ENCODE measurements at places on chromosomes 7 and 10.

GRCh38 chr7:148865283-148865682 lies 18.8 kb downstream of the EZH2 start:
- DNase-seq: no peak

DNA sequence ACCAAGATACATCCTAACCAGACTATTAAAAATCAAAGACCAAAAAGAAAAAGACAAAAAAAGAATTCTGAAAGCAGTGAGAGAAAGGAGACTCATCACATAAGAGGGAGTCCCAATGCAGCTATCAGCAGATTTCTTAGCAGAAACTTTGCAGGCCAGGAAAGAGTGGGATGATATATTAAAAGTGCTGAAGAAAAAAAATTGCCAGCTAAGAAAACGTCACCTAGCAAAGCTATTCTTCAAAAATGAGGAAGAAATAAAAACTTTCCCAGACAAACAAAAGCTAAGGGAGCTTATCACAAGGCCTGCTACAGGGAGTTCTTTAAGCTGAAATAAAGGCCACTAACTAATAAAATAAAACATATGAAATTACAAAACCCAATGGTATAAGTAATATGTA lies 40.5 kb upstream of the CDK6 start:
- DNase-seq: peak; percentile 10

DNA sequence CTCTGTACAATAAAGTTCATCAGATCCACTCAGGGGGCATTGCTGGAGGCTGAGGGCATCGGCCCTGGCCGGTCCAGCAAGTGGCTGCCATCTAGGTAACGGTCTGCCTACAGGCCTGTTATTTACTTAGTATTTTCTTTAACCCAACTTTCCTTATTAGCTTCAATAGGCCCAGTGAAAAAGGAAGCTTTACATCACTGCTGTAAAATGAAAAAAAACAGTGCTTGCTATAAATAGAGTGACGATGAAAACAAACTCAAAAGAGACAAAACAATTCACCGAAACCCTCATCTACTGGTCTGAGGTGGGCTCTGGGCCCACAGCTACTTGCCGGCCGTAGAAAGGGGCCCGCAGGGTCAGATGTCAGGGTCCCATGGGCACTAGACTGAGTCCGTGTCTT lies 192.5 kb downstream of the ELFN1 start:
- no peak for DNase-seq

GRCh38 chr7:81846398-81846797 lies 76.6 kb upstream of the HGF start:
- peak; percentile 95 for DNase-seq

DNA sequence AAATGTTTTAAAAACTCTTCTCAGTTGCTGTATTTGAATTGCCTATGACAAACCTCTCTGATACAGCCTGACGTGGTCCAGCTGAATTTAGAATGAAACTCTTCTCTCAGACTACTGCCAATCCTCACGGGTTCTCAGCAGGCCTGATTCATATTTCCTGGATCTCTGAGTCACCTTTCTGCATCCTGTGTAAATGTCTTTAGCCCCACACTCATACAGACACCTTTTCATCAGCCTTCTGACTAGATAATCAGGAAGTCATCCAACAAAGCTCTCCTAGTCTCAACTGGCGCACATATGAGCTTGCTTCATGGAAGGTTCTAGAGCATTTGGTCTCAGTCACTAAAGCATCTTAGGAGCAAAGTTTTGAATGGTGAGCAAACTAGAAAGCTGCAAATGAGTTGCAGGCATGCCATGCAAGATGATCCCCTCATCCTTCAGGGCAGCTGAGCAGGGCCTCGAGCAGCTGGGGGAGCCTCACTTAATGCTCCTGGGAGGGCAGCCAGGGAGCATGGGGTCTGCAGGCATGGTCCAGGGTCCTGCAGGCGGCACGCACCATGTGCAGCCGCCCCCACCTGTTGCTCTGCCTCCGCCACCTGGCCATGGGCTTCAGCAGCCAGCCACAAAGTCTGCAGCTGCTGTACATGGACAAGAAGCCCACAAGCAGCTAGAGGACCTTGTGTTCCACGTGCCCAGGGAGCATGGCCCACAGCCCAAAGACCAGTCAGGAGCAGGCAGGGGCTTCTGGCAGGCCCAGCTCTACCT lies 182.8 kb downstream of the ARHGAP12 start:
- DNase-seq: peak; percentile 31

GRCh38 chr10:69093933-69094332 lies 6.0 kb downstream of the SRGN start:
- peak; percentile 52 for DNase-seq

DNA sequence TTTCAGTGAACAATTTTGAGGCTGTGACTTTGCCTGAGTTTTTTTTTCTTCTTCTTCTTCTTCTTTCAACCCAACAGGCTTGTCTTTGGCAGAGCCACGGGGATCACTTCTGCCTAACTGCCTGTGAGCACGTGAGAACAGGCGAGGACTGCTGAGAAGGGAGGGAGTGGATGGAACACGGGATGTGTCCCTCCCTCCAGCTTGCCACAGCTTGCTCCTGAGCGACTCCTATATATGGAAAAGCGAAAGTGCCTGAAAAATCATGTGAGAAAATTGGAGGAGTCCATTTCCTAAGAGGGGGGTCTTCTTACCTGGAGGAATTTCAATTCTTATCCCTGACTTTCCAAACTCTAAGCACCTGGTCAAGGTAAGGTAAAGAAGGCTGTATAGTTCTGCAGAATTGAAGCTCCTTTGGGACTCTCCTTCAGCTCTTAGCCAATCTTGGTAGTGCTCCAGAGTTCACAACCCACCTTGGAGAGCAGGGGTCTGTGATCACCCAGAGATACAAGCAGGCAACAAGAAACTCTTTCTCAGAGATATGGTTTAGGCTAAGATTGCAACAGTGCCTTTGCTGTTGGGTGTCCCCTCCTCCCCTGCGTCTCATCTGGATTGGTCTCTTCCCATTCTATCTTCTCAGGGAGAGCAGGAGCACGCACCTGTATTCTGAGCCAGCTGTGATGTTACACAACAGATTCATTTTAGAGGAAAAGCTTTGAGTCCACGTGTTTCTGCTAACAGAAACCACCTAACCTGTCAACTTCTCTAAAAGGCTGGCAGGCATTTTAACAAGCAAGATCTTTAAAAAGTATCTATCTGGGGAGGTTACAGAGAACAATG lies at the start of gene MAT1A:
Gene MAT1A (minus strand): TSS at position 208 of the 837 bp plus-strand sequence. CDS start 235 bp downstream, outside the sequence.
- DNase-seq: peak; percentile 7

DNA sequence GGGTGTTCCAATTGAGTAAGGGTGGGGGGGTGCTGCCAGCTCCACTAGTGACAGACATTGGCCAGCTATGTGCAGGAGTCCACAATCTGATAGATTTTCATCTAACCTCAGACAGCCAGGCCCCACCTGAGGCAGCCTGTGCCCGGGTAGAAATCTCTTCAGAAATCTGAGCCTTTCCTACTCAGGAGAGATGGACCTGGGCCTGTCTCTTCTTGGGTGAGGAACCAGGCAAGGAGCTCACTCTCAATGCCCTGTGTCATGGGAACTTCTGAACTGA lies 86.9 kb downstream of the UBE2H start:
- DNase-seq: no peak
